NCI-H2081 treated with DMSO at 0.1 percent for 48 hours (cell line): ENCODE measurements at places on chromosomes 12 and 14.

GRCh38 chr12:85575120-85576096 is 260.8 kb downstream of the RASSF9 start:
- peak; percentile 68 for DNase-seq

DNA sequence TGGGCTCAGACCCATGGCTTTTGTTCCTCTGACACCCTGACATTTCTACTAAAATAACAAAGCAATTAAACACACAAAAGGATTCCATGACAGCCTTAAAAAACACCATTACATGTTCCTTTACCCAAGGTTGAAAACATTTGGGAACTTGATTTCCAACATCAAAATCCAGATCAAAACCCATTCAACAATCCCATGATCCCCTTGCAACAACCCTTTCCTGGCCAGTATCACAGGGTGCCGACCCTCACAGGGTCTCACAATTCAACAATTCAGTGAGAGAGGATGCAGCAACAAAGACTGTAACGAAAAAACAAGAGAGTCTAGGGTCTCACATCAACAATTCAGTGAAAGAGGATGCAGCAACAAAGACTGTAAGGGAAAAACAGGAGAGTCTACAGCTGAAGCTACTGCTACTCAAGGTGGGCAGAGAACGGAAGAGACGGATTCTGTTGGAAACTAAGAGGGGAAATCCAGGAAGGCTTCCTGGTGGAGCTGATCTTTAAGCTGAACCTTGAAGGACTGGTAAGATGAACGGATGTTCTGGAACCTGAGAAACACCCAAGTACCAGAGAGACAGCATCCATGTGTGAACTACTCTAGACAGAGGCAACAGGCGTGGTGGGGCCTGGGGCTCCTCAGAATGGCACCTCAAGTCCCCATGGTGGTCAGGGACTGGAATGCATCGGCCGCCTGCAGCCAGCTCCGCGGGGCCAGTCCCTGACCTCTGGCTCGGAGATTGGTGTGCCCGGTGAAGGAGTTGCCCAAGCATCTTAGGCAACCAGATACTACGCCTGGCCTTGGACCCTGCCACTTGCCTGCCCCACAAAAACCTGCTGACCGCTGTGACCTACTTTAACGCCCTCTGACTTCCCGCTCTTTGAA is 22.7 kb upstream of the ZFP36L1 start:
- no peak for DNase-seq

DNA sequence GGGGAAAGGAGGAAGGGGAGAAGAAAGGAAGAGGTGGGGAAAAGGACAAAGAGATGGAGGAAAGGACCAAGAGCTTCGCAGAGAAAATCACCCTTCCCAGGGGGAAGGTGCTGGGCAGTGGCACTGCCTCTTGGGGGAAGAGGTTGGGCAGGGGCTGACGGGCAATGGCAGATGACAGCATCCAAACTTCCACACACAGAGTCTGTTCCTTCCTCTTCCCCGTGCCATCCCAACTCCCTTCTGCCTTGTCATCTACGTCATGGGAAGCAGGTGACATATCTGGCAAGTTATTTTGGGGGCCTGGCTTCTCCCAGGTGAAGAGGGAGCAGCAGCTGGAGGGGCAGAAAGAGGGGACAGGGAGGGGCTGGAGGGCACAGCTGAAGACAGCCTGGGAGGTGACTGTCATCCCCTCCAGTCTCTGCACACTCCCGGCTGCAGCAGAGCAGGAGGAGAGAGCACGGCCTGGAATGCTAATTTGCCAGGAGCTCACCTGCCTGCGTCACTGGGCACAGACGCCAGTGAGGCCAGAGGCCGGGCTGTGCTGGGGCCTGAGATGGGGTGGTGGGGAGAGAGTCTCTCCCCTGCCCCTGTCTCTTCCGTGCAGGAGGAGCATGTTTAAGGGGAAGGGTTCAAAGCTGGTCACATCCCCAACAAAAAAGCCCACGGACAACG is 43.9 kb upstream of the IQSEC3 start:
- no peak for DNase-seq

GRCh38 chr14:47949006-47949405 is 273.6 kb upstream of the MDGA2 start:
- DNase-seq, result no peak

DNA sequence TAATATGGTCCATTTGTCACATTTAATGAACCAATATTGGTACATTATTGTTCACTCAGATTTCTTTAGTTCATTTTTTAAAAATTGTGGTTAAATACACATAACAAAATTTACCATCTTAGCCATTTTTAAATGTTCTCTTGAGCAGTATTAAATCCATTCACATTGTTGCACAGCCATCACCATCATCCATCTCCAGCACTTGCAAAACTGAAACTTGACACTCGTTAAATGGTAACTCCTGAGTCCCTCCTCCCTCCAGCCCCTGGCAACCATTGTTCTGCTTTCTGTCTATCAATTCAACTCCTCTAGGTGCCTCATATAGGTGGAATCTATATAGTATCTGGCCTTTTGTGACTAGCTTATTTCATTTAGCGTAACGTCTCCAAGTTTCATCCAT is 86.4 kb downstream of the ACACB start:
- DNase-seq, result no peak

- no peak for DNase-seq
Observed at GRCh38 chr12:6462234-6462995, 8.1 kb downstream of the VAMP1 start.

DNA sequence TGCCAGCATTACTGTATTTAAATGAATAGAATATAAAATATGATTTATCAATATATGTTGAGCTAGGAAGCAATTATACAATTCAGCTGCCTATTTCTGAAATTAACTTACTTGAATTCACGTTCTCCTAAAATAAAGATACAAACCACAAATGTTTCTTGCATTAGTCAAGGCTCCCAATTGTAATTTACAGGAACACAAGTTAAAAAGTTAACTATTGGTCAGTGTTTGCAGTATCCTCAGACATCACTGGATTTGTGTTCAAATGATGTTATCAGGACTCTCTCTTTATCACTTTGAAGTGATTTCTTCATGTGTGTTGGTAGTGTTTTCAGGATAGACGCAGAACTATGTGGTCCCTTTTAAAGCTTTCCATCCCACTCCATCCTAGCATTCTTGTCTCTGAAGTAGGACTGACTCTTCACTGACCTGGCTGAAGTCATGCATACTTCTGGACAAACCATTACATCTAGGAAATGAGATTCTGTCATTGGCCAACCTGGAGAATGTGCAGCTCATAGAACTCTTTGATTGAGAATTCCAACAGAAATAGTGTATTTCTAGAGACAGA is 156.1 kb downstream of the KICS2 start:
- no peak for DNase-seq

DNA sequence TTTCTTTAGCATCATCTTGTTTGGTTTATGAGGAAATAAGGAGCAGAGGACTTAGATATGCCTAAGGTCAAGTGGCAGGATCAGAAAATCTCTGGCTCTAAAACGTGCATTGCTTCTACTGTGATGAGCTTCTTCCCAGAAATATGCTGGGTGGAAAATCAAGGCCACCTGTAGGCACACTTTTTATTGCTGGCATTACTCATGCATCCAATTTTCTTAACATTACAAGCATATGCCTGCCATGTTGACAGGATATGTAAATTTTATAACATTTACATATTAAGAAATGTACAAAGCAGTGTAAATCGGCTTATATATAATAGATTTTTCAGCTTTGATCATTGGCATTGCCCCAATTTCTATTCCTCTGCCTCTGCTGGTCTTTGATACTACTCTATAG is 409.6 kb downstream of the TMEM132D start:
- DNase-seq, result no peak

DNA sequence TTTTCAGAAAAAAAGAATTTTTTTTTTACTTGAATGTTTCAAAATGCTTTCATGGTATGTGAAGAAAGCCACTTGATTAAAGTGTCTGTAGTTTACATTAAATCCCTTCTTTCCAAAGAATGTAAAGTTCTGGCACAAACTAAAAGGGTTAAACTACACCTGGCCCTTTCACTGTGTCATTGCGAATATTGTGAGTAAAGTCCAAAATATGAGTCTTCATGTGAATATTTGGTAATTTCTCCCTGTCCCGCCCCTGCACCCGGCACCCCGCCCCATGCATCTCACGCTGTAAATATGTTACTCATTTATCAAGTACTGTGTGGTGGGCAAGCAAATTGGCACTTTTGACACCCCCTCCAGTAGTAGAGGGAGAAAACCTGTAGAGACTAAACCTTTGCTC is 274.7 kb downstream of the TTC6 start:
- no peak for DNase-seq

DNA sequence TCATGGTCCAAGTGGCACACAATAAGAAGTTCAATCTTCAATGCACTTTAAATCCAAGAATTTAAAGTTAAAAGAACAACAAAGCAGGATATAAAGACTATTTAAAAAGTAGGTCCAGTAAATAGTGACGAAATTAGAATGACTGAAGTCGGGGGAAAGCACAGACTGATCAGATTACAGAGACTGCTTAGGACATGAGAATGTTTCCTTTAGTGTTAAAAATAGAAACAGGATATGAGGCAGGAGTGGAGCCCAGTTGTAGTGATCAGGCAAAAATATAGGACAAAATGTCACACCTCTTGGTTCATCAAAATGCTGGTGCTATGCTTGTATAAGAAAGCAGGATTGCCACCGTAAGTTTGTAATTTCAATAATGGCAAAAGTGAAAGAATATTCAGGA is 52.2 kb upstream of the CD163 start:
- no peak for DNase-seq

- DNase-seq, result no peak
Observed at GRCh38 chr14:98189944-98190343, 1082.1 kb downstream of the BCL11B start.

DNA sequence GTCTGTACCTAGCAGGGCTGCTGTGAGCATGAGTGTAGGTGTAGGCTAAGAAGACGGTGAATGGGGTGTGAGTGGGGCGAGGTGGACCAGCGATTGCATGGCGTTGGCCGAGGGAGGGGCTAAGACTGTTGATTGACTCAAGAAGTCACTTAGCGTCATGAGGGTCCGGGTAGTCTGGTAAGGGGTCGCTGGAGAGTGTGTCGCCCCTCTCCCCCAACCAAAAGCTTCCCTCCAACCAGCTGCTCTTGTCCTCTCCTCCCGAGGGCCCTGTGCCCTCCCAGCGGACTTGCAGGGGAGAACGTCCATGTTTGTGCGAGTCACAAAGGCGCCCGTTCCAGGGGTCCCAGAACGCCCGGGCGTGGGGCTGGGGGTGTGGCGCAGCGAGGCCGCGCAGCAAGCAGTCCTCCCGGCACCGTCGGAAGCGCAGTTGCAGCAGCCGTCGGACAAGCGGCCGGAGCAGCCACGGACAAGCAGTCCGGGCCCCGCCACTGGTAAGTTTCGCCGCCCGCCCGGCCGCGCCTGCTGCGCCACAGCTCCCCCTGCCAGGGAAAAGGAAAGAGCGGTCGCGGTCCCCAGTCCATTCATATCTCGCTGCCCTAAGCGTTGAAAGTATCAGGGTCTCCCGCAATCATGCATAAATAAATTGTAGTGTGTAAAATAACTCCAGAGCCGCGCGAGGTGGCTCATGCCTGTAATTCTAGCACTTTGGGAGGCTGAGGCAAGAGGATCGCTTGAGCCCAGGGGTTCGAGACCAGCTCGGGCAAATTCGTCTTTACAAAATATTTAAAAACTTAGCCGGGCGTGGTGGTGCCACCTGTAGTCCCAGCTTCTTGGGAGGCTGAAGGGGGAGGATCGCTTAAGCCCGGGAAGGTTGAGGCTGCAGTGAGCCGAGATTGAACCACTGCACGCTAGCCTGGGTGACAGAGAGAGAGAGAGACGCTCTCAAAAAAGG is at the start of gene CCDC63:
Gene CCDC63 (plus strand): TSS at position 373 of the 952 bp plus-strand sequence. CDS start 5,968 bp downstream, outside the sequence.
- no peak for DNase-seq

GRCh38 chr14:74950795-74951442 is 4.5 kb downstream of the PGF start:
- DNase-seq, result no peak

- no peak for DNase-seq
Observed at GRCh38 chr12:46825591-46826414, at the start of gene SLC38A4. Gene SLC38A4, minus strand, starts transcription at chr12:46825997. Its CDS starts 32,926 bp downstream, at chr12:46793071.
